Fibroblast of lung (primary cell): ENCODE measurements at places on chromosomes 1 and 21.

DNA sequence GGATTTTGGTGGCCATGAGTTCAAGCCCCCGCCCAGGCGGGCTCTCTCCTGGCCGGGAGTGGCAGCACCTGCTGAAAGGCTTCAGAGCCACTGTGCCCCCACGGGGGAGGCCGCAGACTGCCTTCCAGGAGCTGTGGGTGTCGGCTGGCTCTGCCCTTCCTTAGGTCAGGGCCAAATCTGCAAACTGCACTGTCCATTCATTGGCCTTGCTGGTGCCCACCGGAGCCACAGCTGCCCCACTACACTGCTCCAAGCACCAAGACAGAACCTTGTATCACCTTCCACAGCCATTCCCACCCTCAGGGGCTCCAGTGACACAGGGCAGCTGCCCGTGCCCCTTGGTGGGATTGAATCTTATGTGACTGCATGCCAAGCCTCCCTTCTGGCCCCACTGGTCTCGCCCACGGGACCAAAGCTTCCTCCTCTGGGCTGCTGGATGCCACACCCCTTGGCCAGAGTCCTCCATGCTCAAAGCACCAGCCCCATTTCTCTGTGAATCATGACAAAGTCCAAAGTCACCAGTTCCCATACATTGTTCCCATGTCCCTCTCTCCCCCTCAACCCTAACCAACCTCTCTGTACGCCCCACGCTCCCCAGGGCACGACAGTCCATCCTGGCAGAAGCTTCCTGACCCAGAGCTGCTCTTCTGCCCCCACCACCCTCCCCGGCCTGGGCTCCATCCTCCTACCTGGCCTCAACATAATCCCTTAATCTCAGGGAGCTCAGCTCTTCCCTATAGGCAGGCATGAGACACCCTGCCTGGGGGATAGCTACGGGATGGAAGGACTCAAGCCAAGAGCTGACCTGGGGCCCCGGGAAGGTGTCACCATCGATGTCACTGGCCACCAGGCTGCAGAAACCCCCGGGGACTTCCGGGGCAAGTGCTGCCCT is 20.9 kb upstream of the GPR153 start:
- H3K27me3 ChIP-seq, result no peaks in the 10 kb centered on the region
- H3K4me1 ChIP-seq, result peaks cover 4% of the 10 kb centered on the region
- peaks cover 2% of the 10 kb centered on the region for H3K36me3 ChIP-seq
- no peak overlapping the region for H3K27ac ChIP-seq

DNA sequence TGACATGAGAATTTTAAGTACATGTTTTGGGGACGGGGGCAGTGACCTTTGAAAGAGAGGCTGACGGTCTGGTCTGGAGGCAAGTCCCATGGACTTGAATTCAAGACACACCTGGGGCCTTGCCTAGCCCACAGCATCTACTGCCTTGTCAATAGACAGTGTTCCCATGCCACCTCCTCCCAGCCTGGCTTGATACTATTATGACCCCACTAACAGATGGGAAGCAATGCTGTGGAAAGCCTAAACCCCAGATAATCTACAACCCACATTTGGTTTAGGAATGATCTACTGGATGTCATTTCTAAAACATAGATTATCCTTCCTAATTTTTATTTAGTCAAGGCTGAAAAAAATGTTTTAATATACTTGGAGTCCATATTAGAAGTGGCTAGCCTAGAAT is 17.8 kb upstream of the NFASC start:
- no peaks in the 10 kb centered on the region for H3K36me3 ChIP-seq
- DNase-seq, result no peak
- no peaks in the 10 kb centered on the region for H3K27me3 ChIP-seq
- no peak overlapping the region for H3K27ac ChIP-seq

GRCh38 chr1:114215436-114215835 is 61.8 kb upstream of the SYT6 start:
- DNase-seq, result no peak
- H3K4me3 ChIP-seq, result no peak overlapping the region
- H3K27me3 ChIP-seq, result peaks cover 6% of the 10 kb centered on the region
- H3K36me3 ChIP-seq, result no peaks in the 10 kb centered on the region
- no peaks in the 10 kb centered on the region for H3K4me1 ChIP-seq

GRCh38 chr1:55355549-55355948 is 140.4 kb upstream of the USP24 start:
- H3K27ac ChIP-seq, result no peak overlapping the region
- H3K27me3 ChIP-seq, result no peaks in the 10 kb centered on the region
- H3K36me3 ChIP-seq, result no peaks in the 10 kb centered on the region
- no peaks in the 10 kb centered on the region for H3K4me1 ChIP-seq

- H3K4me3 ChIP-seq, result no peak overlapping the region
- no peak overlapping the region for H3K27ac ChIP-seq
- DNase-seq, result no peak
- H3K36me3 ChIP-seq, result no peaks in the 10 kb centered on the region
- H3K4me1 ChIP-seq, result no peaks in the 10 kb centered on the region
- no peaks in the 10 kb centered on the region for H3K27me3 ChIP-seq
These were observed 34.5 kb downstream of the NTNG1 start for GRCh38 chr1:107175102-107175909.

DNA sequence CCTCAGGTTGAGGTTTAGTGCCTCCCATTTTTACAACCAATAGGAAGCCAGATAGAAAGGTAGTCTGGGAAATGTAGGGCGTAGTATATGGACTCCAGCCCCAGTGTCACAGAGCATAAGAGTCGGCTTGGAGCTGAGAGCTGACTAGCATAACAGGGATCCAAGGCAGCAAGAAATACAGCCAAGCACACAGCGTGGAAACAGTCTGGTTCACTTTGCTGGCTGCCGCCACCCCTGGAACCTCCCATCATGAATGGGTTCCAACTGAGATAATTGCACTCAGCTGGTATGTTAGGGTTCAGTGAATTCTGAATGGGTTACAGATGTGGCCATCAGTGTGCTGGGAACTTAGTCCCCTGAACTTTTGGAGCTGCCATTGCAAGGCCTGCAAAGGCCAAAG is 76.7 kb upstream of the GPR88 start:
- H3K36me3 ChIP-seq, result no peaks in the 10 kb centered on the region
- H3K27me3 ChIP-seq, result no peaks in the 10 kb centered on the region
- H3K4me3 ChIP-seq, result no peak overlapping the region

DNA sequence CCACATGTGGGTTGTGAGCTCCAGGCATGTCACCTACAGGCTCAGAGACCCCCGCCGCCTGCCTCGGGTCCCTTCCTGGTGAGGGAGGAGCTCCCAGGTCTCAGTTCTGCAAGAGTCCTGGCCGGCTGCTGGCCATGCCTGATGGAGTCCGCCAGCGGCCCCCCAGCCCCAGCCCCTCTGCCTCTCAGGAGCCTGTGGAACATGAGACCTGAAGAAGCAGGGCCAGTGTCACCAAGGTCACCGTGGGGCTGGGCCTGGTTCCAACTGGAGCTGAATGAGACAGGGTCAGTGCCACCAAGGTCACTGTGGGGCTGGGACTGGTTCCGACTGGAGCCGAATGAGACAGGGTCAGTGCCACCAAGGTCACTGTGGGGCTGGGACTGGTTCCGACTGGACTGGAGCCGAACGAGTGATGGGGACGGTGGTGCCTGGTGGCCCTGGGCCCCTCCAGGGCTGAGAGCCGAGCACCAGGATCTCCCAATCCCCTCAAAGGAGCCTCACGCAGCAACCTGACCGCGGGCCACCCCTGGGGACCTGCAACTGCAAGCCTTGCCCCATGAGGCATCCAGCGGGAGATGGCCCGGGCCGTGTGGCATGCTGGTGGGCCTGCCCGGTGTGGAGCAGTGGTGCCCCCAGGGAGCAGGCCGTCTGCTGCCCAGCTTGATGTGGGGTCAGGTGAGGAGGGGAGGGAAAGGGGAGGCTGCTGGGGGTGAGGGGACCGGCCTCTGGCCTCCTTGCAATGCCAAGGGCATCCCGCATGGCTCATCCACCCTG is 14.5 kb upstream of the PTTG1IP start:
- DNase-seq, result no peak
- H3K36me3 ChIP-seq, result no peaks in the 10 kb centered on the region
- no peak overlapping the region for H3K27ac ChIP-seq
- H3K27me3 ChIP-seq, result peaks cover 4% of the 10 kb centered on the region

DNA sequence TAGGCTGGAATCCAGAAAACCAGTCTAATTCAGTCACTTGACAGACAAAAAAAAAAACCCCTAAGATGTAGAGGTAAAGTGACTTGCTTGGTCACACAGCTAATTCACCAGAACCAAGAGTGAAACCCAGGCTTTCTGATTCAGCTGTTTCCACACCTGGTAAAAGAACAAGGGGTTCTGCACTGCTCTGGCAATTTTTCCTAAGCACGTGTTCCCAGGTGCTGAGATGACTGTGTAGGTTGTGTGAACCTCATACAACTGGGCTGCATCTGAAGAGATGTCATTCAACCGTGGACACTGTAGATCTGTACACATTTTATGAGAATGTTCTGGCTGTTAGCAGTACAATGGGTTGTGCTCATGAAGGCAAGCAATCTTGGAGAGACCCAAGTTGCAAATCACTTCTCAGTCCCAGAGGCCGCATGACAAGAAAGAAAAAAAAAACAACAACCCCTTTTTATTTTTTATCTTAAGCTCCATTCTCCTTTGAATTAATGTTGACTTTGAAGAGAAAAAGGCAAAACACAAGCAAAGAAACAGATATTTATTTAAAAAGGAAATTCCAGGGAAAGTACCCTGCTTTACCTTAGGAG is 95.4 kb downstream of the INTS7 start:
- H3K4me3 ChIP-seq, result no peak overlapping the region
- H3K4me1 ChIP-seq, result no peaks in the 10 kb centered on the region
- no peak overlapping the region for H3K27ac ChIP-seq
- H3K27me3 ChIP-seq, result no peaks in the 10 kb centered on the region
- H3K36me3 ChIP-seq, result no peaks in the 10 kb centered on the region

DNA sequence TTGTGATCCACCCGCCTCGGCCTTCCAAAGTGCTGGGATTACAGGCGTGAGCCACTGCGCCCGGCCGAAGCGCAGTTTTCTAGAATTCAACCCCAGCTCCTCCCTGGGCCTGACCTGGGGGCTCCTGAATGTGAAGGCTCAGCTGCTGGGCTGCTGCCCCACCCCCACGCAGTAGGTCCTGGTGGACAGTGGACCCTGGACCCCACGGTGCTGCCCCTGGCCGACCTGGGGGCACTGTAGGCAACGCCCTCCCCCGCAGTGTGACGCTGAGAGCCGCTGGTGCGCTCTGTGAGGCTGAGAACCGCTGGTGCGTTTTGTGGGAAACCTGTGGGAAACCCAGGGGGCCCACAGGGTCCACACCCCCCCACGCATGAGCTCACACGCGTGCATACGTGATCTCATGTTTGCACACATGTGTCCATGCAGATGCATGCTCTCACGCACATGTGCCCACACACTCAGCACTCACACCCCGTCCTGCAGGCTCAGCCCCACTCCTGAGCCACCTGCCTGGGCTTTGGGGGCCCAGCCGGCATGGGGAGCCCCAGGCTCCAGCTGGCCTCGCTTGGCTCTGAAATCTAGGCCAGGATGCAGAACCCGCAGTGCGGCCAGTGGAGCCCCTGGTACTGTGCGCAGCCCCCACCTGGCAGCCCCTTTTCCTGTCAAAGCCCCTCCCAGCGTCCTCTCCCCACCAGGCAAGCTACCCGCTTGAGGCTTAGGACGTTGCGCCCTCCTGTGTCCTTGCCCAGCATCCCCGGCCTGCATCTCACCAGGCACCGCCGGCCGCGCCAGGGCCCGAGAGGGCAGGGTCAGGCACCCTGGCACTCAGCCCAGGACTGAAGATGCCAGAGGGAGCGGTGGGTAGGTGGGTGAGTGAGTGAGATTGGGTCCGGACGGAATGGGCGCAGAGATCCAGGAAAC is 67.7 kb downstream of the COL18A1 start:
- H3K4me3 ChIP-seq, result no peak overlapping the region
- no peak for DNase-seq
- H3K36me3 ChIP-seq, result peaks cover 10% of the 10 kb centered on the region
- no peaks in the 10 kb centered on the region for H3K27me3 ChIP-seq
- H3K27ac ChIP-seq, result peak overlapping the region; percentile 90

DNA sequence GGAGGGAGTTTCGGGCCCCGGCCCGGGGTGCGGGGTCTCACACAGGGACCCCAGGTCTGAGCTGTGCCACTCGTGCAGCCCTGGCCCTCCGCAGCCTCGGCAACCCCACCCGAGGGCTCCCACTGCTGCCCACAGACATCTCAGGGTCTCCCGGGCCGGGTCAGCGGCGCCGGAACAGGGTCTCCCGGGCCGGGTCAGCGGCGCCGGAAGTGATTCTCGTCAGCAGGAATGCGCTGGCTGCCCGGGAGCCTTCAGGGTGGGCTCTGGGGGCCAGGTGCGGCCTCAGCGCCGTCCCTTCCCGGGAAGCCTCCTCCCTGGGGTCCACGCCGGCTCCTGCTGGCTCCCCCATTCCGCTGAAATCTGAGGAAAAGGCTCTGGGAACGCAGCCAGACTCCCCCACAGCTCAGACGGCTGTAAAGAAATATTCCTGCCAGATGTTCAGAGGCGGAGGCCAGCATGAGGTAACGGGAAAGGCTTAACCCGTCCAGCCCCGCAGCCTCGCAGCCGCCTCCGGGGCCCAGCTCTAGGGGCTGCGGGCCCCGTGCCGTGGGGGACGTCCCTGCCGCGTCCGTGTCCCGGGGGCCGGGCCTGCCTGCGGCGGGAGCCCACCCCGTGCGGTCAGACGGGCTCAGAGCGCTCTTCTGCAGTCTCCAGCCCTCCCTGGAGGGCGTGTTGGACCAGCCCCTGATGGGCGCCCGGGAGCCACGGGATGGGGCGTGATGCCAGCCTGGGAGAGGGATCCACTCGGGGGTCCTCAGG is 8.7 kb upstream of the COL6A1 start:
- peak; percentile 95 for DNase-seq
- peaks cover 37% of the 10 kb centered on the region for H3K4me1 ChIP-seq
- H3K27me3 ChIP-seq, result no peaks in the 10 kb centered on the region
- no peaks in the 10 kb centered on the region for H3K36me3 ChIP-seq
- H3K27ac ChIP-seq, result peak overlapping the region; percentile 96

DNA sequence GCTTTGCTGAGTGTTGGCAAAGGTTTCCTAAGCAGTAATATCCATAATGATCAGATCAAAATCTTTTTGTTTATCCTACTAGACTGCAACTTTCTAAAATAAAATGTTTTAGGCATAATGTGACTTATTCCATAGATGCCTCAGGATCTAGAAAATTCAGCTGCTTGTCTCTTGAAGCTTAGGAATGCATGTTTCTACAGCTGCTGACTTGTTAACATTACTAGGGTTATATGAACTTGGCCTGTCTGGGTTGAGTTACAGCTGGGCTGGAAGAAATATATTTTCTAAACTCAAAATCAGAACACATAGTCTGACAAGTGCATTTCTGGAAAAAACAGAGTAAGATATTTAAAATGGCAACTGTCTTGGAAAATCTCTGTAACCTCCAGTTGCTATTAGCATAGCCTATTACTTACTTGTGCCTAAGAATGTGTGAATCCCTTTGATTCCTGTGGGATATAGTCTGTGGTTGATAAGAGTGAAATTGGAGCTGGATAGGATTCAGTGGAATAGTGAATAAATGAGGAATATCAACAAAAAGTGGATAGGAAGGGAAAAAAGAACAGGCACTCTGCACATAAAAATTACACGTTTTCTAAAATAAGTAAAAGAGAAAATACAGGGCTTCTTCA is 61.2 kb downstream of the RGS4 start:
- no peaks in the 10 kb centered on the region for H3K36me3 ChIP-seq
- H3K27me3 ChIP-seq, result no peaks in the 10 kb centered on the region
- peak; percentile 23 for DNase-seq
- H3K4me1 ChIP-seq, result no peaks in the 10 kb centered on the region
- no peak overlapping the region for H3K27ac ChIP-seq
